Stimulated activated CD8-positive, alpha-beta memory T cell treated with anti-CD3 and anti-CD28 coated beads, Interleukin-7, amount 100 ng/mL, for 1 hour (primary cell): ENCODE measurements at places on chromosomes 1 and 21.

GRCh38 chr1:158087320-158087927 lies 93.3 kb upstream of the CD1D start:
- no peak for DNase-seq

GRCh38 chr1:232306269-232306961 lies 323.5 kb downstream of the SIPA1L2 start:
- DNase-seq, result no peak

GRCh38 chr1:206636671-206637070 lies 1.3 kb downstream of the DYRK3 start:
- no peak for DNase-seq

- no peak for DNase-seq
Observed at GRCh38 chr1:34858901-34859445, 576 bp downstream of the SMIM12 start.

GRCh38 chr1:230068952-230069684 lies 2.1 kb downstream of the GALNT2 start:
- DNase-seq, result no peak

GRCh38 chr1:235423214-235423652 lies 56.0 kb downstream of the TBCE start:
- no peak for DNase-seq

DNA sequence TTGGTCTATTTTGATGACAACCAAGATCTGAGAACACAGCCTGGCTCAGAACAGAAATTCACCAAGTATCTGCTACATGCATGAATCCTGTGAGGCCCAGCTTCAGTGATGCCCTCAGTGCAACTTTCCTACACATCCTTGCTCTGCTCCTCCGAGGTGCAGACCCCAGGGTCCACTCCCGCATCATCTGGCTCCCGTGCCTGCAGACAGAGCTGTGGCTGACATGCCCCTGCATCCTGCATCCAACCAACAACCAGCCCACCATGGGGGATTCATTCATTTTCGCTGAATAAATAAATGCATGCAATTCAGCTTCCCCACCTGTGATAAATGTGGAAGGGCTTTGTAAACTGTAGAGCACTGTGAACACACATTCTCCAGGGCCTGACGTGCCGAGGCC lies 112.3 kb downstream of the GLIS1 start:
- DNase-seq, result no peak

DNA sequence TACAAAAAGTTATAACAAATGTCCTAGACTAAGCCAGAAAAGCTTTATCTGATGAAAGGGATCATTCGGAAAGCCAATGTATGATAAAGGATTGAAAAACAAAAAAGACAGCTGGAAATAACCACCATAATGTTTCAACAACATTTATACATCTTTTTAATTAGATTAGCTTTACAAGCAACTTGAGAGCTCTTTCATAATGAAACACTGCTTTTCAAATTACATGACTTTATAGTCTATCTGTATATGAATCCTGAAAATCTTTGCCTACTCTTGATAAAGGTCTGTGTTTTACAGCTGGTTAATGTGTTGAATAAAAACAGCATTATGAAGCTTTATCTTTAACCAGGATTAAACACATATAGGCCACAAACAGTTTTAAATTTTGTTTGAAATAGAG lies 25.5 kb downstream of the SPRTN start:
- DNase-seq, result no peak

GRCh38 chr1:111577814-111578213 lies 41.8 kb upstream of the RAP1A start:
- DNase-seq, result no peak

GRCh38 chr1:102183711-102184110 lies 187.0 kb upstream of the OLFM3 start:
- DNase-seq, result no peak

GRCh38 chr1:233331676-233332519 lies 4.4 kb downstream of the MAP3K21 start:
- no peak for DNase-seq

GRCh38 chr1:214332946-214333798 lies 52.2 kb downstream of the SMYD2 start:
- no peak for DNase-seq

DNA sequence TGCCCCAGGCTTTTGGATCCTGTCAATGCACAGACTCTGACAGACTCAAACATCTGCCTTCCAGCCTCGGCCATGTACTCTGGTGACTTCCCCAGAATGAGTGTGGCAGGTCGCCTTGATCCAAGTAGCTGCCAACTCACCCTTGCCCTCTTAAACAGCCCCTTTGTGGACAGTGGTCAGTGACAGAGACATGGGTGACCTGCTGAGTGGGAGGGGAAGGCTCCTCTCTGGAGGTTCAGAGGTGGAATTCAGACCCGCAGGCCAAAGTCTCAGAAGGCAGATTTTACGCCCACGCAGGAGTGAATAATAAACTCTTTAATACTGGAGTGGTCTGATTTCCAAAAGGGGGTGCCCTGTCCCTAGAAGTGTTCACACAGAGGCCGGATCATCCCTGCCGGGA lies 63.5 kb downstream of the TLR5 start:
- no peak for DNase-seq

- no peak for DNase-seq
Observed at GRCh38 chr1:173241528-173242347, 34.6 kb upstream of the TNFSF4 start.

GRCh38 chr21:46661211-46661625 lies 25.7 kb downstream of the PRMT2 start:
- DNase-seq, result no peak

GRCh38 chr21:35163411-35163810 lies 114.3 kb upstream of the RUNX1 start:
- DNase-seq, result no peak

DNA sequence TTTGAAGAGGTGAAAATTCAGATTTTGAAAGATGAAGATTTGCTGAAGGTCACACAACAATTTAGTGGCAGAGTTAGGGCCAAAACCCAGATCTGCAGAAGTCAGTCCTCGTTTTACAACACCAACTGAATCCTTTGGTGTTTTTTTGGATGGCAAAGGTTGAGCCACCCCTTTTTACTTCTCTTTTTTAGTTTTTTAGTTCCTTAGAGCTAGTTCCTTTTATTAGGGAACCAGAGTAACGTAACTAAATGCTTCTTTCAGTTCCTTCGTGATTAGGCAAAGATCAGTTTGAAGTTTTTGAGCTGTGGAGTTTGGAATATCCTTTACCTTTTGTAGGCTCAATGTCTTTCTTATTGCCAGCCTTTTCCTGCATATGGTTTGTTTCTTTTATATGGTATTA lies 67.9 kb upstream of the ARID1A start:
- no peak for DNase-seq

DNA sequence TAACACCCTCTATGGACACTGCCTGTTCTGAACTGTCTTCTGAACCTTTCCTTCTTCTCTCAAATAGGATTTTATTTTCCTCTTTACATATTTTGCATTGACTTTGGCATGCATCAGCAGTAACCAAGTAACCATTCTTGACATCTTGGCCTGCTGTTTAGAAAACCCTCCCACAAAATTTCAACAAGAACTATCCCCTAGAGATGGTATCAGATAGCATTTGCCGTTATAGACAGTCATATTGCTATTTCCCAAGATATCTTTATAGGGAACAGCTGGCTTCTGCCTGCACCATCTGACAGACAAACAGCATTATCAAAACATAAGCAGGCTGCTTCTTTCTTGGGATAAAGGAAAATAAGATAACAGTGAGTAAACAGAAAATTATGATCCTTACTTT lies 54.7 kb downstream of the LHX8 start:
- DNase-seq, result no peak

GRCh38 chr1:160171980-160172379 lies 18.4 kb upstream of the CASQ1 start:
- DNase-seq, result no peak

DNA sequence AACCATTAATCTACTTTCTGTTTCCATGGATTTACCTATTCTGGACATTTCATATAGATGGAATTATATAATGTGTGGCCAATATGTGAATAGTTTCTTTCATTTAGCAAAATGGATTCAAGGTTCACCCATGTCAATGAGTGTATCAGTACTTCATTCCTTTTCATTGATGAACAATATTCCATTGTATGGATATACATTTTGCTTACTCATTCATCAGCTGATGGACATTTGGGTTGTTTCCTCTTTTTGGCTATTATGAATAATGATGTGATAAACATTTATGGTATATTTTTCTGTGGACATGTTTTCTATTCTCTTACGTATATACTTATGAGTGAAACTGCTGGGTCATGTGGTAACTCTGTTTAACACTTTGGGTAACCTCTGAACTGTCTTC lies 97.8 kb downstream of the SCMH1 start:
- no peak for DNase-seq

GRCh38 chr1:10087210-10087609 lies 54.5 kb downstream of the UBE4B start:
- no peak for DNase-seq

DNA sequence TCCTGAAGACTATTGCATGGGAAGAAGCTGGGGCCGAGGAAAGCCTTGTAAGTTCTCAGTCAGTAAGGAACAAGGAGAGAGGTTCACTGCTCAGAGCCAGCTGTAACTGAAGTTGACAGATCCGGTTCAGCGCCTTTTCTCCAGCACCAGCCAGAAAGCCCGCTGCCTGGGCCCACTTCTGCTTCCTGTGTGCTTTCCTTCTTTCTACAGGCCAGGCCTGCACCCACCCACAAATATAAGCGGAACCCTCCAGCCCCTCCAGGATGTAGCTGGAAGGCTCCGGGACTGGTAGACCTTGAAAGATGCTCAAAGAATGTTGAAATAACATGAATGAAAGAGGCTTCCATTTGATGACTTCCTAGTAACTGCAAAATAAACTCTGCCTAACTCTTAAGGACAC lies 38.8 kb downstream of the PARP1 start:
- no peak for DNase-seq

- DNase-seq, result no peak
Observed at GRCh38 chr1:229225331-229225782, 45.6 kb upstream of the RAB4A start.

DNA sequence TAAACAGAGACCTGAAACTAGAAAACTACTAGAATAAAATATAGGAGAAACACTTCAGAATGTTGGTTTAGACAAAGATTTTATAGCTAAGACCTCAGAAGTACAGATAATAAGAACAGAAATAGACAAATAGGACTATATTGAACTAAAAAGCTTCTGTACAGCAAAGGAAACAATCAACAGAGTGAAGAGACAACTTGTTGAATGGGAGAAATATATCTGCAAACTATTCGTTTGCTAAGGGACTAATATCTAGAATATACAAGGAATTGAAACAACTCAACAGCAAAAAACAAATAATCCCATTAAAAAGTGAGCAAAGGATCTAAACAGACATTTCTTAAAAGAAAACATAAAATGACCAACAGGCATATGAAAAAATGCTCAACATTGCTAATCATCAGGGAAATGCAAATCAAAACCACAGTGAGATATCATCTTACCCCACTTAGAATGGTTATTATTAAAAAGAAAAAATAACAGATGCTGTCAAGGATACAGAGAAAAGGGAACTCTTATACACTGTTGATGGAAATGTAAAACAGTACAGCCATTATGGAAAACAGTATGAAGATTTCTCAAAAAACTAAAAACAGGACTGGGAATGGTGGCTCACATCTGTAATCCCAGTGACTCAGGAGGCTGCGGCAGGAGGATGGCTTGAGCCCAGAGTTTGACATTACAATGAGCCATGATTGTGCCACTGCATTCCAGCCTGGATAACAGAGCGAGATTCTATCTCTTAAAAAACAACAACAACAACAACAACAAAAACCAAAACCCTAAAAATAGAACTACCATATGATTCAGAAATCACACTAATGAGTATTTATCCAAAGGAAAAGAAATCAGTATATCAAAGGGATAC lies 37.3 kb upstream of the ZSWIM5 start:
- DNase-seq, result no peak
